Activated T-cell treated with anti-CD3 and anti-CD28 coated beads, Interleukin-2, amount 50 U/mL, for 1 hour (primary cell): ENCODE measurements at places on chromosomes 12 and 14.

DNA sequence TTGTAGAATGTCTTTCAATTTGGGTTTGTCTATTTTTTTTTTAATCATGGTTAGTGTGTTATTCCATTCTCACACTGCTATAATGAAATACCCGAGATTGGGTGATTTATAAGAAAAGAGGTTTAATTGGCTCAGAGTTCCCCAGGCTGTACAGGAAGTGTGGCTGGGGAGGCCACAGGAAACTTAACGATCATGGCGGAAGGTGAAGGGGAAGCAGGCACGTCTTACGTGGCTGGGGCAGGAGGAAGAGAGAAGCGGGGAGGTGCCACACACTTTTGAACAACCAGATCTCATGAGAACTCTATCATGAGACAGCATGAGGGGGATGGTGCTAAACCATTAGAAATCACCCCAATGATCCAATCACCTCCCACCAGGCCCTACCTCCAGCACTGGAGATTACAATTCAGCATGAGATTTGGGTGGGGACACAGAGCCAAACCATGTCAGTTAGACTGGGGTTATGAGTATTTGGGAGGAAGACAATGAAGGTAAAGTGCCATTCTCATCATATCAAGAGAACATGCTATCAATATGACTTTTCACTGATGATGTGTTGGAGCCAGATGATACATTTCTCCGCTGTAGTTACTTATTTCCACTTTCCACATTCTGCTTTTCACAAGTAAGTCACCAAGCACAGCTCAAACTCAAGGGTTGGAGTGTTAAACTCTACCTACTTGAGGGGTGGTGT is 45.8 kb downstream of the AP5M1 start:
- DNase-seq = no peak

GRCh38 chr14:90042496-90043252 is 19.1 kb upstream of the KCNK13 start:
- DNase-seq = no peak

GRCh38 chr14:70077005-70077404 is 111.7 kb downstream of the SLC8A3 start:
- no peak for DNase-seq

GRCh38 chr12:21248679-21249078 is 86.0 kb downstream of the SLCO1A2 start:
- no peak for DNase-seq

DNA sequence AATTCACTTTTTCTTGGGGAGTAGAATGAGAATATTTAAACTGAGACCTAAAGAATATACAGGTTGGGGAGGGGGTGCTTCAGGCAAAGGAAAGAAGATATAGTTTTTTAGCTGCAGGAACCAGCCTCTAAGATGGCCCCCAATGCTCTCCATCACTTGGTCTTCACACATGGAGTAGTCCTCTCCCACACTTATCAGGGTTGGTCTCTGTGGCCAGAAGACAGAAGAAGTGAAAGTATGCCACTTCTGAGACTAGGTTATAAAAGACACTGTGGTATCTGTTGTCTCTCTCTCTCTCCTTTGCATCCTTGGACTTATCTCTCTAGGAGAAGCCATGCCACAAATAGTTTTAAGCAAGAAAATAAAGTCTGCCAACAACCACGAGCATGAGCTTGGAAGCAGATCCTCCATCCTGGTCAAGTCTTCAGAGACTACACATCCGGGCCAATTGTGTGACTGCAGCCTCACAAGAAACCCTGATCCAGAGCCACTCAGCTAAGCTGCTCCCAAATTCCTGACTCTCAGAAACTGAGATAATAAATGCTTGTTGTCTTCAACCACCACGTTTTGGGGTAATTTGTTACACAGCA is 18.0 kb downstream of the PUS7L start:
- DNase-seq = no peak

DNA sequence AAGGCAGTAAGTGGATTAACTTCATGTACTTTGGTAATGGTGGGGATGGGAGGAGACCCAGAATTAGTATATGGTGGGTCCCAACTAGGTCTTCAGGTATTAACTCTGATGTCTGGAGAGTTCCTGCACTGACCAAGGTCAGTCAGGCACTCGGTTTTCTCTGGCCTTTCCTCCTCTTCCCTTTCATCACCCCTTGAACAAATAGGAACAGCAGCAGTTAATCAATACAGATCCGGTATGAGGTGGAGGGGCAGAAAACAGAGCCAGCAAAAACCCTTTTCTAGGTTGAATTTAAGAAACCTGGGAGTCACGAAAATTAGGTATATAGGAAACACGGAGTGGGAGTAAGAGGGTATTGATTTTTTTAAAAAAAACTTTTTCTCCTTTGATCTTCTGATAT is 4.0 kb downstream of the PFKM start:
- DNase-seq = no peak
